COLO829 (cell line): ENCODE measurements at places on chromosomes 1 and 21.
A peak's percentile ranks its signal among the peaks of the same experiment; 100 is the strongest.

DNA sequence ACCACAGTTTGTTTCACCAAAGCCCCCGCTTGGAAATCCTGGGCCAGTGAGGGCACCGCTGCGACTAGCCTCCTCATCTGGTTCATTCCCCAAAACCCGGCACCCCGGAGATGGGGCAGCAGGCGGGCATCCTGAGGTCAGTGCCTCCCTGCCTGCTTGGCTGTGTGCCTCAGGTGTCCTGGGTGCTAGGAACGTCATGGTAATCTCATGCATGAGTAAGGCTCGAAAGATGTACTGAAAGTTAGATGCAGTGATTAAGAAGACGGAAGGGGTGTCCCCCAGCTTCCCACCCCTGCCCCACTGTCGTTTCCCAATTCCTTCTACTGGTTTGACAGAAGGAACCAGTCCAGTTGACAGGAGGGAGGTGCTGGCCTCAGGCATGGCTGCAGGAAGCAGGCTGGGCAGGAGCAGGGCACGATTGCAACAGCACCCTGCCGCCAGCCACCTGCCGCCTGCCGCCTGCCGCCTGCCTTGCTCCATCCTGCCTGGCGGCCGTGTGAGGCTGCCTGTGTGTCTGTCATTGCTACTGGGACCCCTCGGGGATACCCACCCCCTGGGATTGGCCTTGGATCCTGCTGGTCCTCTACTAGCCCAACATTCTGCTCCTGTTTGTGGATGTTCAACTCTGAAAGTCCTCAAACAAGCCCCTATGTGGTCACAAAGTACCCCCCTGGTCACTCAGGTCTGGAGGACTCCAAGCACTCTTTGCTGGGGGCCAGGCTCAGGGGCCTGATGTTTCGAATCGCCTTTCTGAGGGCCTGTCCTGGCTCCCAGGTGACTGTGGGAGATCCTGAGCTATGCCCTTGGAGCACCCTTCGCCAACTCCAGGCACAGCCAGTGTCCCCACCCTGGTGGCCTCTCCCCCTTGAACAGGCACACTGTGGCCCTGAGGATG, 73.0 kb upstream of the IFFO2 start:
- no peak for DNase-seq

DNA sequence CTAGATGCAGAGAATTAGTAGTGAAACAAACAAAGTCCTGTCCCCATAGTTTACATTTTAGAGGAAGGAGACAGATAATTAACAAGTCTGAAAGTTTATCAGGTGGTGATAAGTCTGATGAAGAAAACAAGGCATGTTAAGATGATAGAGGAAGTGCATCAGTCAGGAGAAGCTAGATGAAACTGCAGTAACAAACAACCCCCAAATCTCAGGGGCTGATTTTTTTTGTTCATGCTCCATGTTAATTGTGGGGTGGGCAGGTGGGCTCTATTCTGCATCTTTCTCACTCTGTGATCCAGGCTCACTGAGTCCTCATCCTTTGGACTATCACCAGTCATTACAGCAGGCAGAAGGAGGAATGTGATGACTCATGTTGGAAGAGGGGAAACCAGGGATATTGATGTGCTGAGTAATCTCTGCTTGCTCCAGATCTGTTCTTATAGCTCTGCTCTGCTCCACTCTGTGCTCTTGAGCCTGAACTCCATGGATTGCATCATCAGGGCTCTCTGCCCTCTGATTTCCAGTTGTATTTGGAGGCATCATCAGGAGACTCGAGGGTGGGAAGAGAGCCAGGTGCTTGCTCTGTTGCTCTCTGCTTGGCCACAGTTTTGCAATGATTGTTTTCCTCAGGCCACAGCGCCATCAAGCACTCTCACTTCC, 166.9 kb downstream of the IER5 start:
- peak; percentile 28 for DNase-seq

DNA sequence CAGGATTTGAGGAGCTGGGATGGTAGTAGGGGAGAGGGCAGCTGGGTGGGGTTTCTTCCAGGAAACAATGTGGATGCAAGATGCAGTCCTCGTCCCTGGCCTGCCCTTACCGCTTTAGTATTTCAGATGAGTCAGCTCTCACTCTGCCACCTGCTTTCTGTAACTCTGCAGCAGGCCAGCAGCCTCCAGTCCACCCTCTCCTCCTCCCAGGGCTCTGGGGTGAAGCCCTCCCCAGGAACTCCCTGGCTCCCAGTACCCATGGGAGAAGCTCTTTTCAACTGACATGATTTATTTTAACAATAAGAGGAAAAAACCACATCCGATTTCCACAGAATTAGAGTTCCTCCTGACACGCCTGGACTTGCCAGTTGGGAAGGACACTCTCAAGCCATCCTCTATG, 39.0 kb upstream of the IL20 start:
- no peak for DNase-seq

DNA sequence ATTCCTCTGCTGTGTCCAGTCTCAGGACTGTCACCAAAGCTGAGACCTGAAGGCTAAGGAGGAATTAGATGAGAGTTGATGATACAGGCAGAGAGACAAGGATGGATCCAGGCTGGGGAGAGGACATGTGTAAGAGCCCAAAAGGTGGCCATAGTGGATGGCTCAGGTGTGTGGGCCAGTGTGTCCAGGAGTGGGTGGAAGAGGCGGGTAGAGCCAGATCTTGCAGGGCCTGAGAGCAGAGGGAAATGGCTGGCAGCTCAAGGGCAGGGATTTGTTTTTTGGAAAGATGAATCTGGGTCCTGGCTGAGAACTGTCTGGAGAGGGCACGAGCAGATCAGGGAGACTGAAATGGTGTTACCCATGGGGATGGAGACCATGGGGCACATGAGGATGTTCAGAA, 38.1 kb downstream of the AZIN2 start:
- DNase-seq = no peak

DNA sequence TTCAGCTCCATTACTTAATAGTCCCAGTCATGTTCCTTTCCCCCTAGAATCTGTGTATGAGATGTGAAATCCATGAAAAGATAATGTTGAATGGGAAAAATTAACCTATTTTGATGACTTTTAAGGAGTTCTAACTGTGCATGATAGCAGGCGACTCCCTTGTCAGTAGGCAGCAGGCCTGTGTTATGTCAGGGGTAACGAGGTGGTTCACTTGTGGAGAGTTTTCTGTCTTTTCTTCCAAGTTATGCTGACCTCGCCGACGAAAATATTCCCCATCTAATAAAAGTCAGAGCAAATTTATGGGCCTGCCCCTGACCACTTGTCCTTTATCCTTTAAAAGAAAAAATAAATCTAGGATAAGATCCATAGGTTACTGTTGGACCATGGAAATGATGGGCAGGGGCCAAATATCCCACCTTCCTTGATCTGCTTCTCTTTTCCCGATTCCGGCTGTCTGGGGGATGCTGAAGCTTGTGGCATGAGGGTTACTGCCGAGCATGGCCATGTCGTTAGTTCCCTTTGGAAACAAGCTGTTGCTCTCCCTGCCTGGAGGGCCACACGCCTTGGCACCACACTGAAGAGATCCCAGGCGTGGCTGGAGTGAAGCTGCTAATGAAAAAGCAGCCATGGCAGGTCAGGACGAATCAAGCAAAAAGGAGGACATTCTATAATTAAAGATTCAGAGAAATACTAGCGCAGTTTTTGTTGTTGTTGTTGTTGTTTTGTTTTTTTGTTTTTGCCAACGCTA, 93.8 kb downstream of the ROR1 start:
- no peak for DNase-seq
